ENCODE measurements at places on chromosomes 7 and 10. TPM values are rescaled to one million over a fixed set of nuclear protein-coding genes. Genes with fewer than 3 reads are reported as not detected.

The CPN1 gene
- not detected for polyA plus RNA-seq

The CALML5 gene
- polyA plus RNA-seq, result not detected

The AGMO gene
- polyA plus RNA-seq, result not detected

The SPDYE8 gene
- 0.19 TPM for polyA plus RNA-seq

The PRXL2A gene
- polyA plus RNA-seq, result 13.2 TPM

The ANKRD30A gene
- not detected for polyA plus RNA-seq

The ITPRID1 gene
- not detected for polyA plus RNA-seq

The LEP gene
- polyA plus RNA-seq, result not detected

The RAMP3 gene
- not detected for polyA plus RNA-seq

The ANXA8 gene
- not detected for polyA plus RNA-seq
